ENCODE measurements at places on chromosomes 13 and 19. TPM values are rescaled to one million over a fixed set of nuclear protein-coding genes. Genes with fewer than 3 reads are reported as not detected.

GRCh38 chr13:79496188-79496587 is 15.2 kb downstream of the NDFIP2 start:
- H3K27me3 ChIP-seq: no peaks in the 10 kb centered on the region
- no peak overlapping the region for H3K27ac ChIP-seq
- no peak overlapping the region for H3K4me3 ChIP-seq

The GAPDHS gene
- not detected for total RNA-seq

The CA11 gene
- total RNA-seq: 4.5 TPM

DNA sequence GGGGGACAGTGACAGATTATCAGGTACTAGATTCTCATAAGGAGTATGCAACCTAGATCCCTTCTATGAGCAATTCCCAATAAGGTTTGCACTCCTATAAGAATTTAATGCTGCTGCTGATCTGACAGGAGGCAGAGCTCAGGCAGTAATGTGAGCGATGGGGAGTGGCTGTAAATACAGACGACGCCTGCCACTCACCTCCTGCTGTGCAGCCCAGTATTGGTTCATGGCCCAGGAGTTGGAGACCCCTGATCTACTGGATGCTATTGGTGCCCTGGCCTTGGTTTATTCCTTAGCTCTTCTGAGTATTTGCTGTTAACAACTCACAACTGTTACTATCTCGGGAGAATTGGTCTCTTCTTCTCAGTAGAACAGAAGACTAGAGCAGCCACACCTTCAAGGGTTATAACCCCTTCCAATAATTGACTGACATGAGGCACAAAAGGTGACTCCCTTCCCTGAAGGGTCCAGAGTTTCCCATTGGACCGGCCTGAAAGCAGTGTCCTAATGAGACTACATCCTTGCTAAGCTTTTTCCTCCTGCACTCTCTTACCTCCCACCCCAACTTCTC is 35.0 kb upstream of the RBM26 start:
- H3K27ac ChIP-seq: no peak overlapping the region
- H3K36me3 ChIP-seq: no peaks in the 10 kb centered on the region
- DNase-seq: no peak
- peaks cover 7% of the 10 kb centered on the region for H3K4me1 ChIP-seq

GRCh38 chr19:56107626-56108351 is 13.3 kb downstream of the ZNF787 start:
- H3K4me1 ChIP-seq: peaks cover 20% of the 10 kb centered on the region
- no peak for DNase-seq
- H3K27ac ChIP-seq: no peak overlapping the region
- no peak overlapping the region for H3K4me3 ChIP-seq
- H3K36me3 ChIP-seq: peaks cover 3% of the 10 kb centered on the region
- no peaks in the 10 kb centered on the region for H3K27me3 ChIP-seq

The DHDH gene
- 1.6 TPM for total RNA-seq

GRCh38 chr19:16095071-16095571 is 16.6 kb upstream of the RAB8A start:
- H3K4me1 ChIP-seq: peaks cover 41% of the 10 kb centered on the region
- no peak overlapping the region for H3K4me3 ChIP-seq
- peaks cover 87% of the 10 kb centered on the region for H3K36me3 ChIP-seq
- peak overlapping the region; percentile 65 for H3K27ac ChIP-seq

The ZNF256 gene
- 6.1 TPM for total RNA-seq

The DDX39A gene
- total RNA-seq: 233 TPM

- no peaks in the 10 kb centered on the region for H3K27me3 ChIP-seq
- H3K4me1 ChIP-seq: peaks cover 9% of the 10 kb centered on the region
- no peak for DNase-seq
- H3K4me3 ChIP-seq: no peak overlapping the region
- H3K36me3 ChIP-seq: peaks cover 49% of the 10 kb centered on the region
- H3K27ac ChIP-seq: no peak overlapping the region
Observed at GRCh38 chr13:48424212-48424611, 11.3 kb upstream of the LPAR6 start.

DNA sequence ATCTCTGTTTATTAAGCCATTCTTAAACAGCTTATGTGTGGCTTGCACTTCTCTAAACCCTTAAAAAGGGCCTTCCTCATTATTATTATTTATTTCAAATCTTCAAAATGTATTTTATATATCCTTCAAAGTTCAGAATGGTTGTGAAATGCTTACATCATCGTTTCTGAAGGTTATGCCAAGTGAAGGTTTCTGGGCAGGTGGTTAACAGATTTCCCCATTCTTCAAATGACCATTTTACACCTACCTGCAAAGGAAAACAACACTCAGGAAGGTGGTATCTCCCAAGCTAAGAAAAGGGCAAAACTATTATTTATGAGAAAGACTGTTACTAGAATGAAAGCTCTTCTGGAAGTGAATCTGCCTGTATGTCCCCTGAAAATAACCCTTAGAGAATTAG is 191.6 kb downstream of the SHISA2 start:
- no peaks in the 10 kb centered on the region for H3K36me3 ChIP-seq
- no peak overlapping the region for H3K27ac ChIP-seq
- no peaks in the 10 kb centered on the region for H3K4me1 ChIP-seq
- H3K27me3 ChIP-seq: peaks cover 15% of the 10 kb centered on the region

GRCh38 chr13:50476577-50477285 is 366.8 kb downstream of the DLEU7 start:
- no peak for DNase-seq
- H3K27ac ChIP-seq: no peak overlapping the region
- peaks cover 2% of the 10 kb centered on the region for H3K27me3 ChIP-seq
- no peaks in the 10 kb centered on the region for H3K36me3 ChIP-seq

DNA sequence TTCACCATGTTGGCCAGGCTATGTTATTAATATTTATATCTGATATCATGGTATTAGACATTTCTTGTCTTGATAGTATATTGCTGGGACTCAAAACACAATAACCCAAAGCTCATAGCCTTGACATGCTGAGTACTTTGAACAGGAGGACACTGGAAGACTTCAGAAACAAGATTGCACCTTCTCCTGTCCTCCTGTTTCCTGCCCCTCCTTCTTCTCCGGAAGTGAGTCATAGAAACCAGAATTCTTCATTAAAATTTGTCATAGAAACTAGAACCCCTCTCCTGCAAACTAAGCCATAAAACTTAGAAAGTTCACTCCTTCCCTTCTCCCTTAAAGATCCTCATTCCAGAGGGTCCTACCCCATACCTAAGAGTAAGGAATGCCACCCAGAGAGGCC is 400.2 kb downstream of the SLITRK5 start:
- no peaks in the 10 kb centered on the region for H3K4me1 ChIP-seq
- H3K27ac ChIP-seq: no peak overlapping the region
- H3K27me3 ChIP-seq: no peaks in the 10 kb centered on the region
- DNase-seq: no peak
- no peak overlapping the region for H3K4me3 ChIP-seq

The ZNF808 gene
- total RNA-seq: 42.6 TPM

- no peak overlapping the region for H3K4me3 ChIP-seq
- no peaks in the 10 kb centered on the region for H3K36me3 ChIP-seq
- H3K4me1 ChIP-seq: no peaks in the 10 kb centered on the region
- no peak overlapping the region for H3K27ac ChIP-seq
- no peaks in the 10 kb centered on the region for H3K27me3 ChIP-seq
Observed at GRCh38 chr19:3302755-3303154, 63.6 kb upstream of the NFIC start.

The GFY gene
- total RNA-seq: not detected

The SMIM44 gene
- total RNA-seq: not detected

The RNF113B gene
- total RNA-seq: not detected

GRCh38 chr13:110546926-110547325 is 14.6 kb downstream of the RAB20 start:
- H3K27me3 ChIP-seq: no peaks in the 10 kb centered on the region
- H3K4me1 ChIP-seq: no peaks in the 10 kb centered on the region
- no peak overlapping the region for H3K27ac ChIP-seq
- no peak overlapping the region for H3K4me3 ChIP-seq
- no peak for DNase-seq

The CD37 gene
- total RNA-seq: 299 TPM

DNA sequence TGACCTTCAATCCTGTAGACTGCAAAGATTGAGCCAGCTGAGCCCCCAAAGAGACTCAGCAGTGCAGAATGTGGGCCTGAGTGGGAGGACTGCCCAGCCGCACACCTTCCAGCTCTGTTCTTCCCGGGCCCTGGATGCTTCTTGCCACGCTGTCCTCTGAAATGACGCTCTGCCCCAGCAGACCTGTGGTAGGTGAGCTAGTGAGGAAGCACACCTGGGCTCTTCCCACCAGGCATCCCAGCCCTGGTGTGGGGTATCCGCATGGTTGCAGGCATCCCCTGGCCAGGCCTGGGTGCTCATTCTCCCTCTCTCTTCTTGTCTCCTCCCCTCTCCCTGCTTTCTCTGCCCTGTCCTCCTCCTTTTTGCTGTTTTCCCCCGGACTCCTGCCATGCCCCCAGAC is 9.8 kb upstream of the MZF1 start:
- no peak overlapping the region for H3K27ac ChIP-seq
- H3K4me3 ChIP-seq: no peak overlapping the region
- peaks cover 23% of the 10 kb centered on the region for H3K36me3 ChIP-seq
- DNase-seq: no peak

DNA sequence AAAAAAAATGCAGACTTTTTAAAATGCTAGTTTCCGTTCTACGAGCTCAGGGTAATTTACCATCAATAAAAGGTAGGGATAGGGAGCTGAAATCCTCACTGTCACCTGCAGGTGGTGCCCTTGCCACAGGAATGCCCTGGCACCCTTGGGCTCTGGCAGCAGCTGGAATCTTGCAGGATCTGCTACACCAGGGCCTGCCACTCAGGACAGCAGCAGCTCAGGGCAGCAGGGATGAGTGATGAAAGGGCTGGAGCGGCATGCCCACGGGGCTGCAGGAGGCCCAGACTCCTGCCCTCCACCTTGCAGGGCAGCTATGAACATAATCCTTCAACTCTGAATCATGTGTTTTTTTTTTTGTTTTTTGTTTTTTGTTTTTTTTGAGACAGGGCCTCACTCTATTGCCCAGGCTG is 54.0 kb downstream of the GNG7 start:
- DNase-seq: peak; percentile 76
- H3K27me3 ChIP-seq: peaks cover 5% of the 10 kb centered on the region
- H3K36me3 ChIP-seq: no peaks in the 10 kb centered on the region

The LRRC4B gene
- total RNA-seq: not detected

- no peaks in the 10 kb centered on the region for H3K4me1 ChIP-seq
- H3K4me3 ChIP-seq: no peak overlapping the region
- H3K36me3 ChIP-seq: no peaks in the 10 kb centered on the region
- no peak for DNase-seq
Observed at GRCh38 chr13:94073007-94073744, 406.3 kb downstream of the DCT start.

The C19orf18 gene
- total RNA-seq: not detected

GRCh38 chr19:9070066-9070465 is 16.8 kb upstream of the OR1M1 start:
- H3K27ac ChIP-seq: no peak overlapping the region
- no peaks in the 10 kb centered on the region for H3K36me3 ChIP-seq
- DNase-seq: no peak
- no peak overlapping the region for H3K4me3 ChIP-seq

DNA sequence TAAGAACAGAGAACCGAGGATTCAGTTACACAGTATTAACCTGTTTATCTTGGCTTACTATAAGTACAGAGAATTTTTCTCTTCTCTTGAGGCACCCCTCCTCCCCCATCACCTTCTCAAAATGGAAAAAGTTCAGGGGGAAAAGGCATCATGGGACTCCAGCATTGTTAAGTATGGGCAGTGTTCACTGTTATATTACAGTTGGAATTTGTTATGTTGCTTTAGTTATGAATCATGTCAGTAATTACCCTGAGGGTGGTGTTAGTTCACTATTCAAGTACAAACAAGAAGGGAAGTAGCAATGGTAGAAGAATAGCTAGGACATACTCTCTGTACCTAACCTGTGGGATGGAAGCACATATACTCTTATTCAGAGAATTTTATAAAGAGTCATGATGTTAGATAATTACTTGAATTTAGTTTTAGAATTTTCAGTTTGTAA is 12.0 kb downstream of the LPAR6 start:
- H3K36me3 ChIP-seq: peaks cover 33% of the 10 kb centered on the region
- H3K27ac ChIP-seq: peak overlapping the region; percentile 74
- DNase-seq: no peak
- peaks cover 61% of the 10 kb centered on the region for H3K4me1 ChIP-seq

The RNF225 gene
- 0.45 TPM for total RNA-seq

The SPINT2 gene
- 7.3 TPM for total RNA-seq

- no peak for DNase-seq
- H3K36me3 ChIP-seq: no peaks in the 10 kb centered on the region
- no peak overlapping the region for H3K4me3 ChIP-seq
- H3K27ac ChIP-seq: no peak overlapping the region
- H3K27me3 ChIP-seq: no peaks in the 10 kb centered on the region
Observed at GRCh38 chr13:59363313-59363712, 800.4 kb downstream of the DIAPH3 start.

The SH2D3A gene
- total RNA-seq: 26.4 TPM

GRCh38 chr13:78084401-78084800 is 165.8 kb upstream of the EDNRB start:
- H3K4me3 ChIP-seq: no peak overlapping the region
- H3K4me1 ChIP-seq: no peaks in the 10 kb centered on the region
- H3K36me3 ChIP-seq: no peaks in the 10 kb centered on the region

The C1QTNF9B gene
- not detected for total RNA-seq

The FXYD7 gene
- total RNA-seq: 8.8 TPM

GRCh38 chr19:51693260-51693659 is at the start of gene SPACA6:
SPACA6 (plus strand) TSS chr19:51693330; CDS start chr19:51693527, 197 bp downstream.
- no peak within 1 kb of the TSS for H3K27ac ChIP-seq
- peaks cover 5% of the 10 kb centered on the region for H3K27me3 ChIP-seq
- no peak within 1 kb of the TSS for H3K4me3 ChIP-seq

The SPRED3 gene
- 3.8 TPM for total RNA-seq

DNA sequence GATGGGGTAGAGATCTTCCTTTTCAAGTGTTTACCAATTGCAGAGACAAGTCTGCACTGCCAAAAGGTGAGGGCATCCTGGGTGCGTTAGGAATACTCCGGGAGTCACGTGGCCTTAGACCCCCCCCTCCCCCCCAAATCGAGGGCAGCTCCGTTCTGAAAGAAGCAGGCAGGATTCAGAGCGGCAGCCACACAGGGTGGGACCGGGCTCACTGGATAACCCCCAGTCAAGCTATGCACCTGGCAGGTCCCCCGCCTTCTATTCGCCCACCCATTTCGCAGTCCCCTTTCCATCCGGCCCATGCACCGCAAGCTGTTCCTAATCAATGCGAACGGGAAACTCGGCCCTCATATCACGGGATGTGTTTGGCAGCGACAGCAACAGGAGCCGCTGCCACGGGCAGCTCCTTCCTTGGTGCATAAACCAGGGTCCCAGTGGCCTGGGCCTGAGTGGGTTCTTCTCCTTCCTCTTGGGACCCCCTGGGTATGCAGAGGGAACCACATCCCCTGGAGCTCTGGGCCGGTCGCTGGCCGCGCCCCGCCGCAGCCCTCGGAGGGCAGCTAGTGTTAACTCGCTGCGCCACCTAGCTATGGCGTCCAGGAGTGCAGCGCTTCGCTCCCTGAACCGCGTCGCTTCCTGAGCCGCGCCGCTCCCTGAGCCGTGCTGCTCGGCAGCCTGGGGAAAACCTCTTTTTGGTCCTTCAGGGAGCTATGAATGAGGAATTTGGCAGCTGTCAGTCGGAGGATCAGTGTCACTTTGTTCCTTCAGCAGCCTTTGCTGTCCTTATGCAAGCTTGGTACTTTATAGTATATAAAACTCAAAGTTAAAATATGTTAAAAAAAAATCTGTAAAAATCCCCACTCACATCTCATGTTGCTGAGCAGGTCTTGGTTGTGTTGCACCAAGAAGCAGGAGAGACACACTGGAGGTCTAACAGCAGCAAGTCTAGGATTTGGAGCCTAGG is 41.4 kb downstream of the LYL1 start:
- peak; percentile 77 for DNase-seq
- H3K4me1 ChIP-seq: peaks cover 7% of the 10 kb centered on the region
- H3K27ac ChIP-seq: no peak overlapping the region
- H3K27me3 ChIP-seq: peaks cover 30% of the 10 kb centered on the region
